ENCODE measurements at places on chromosomes 1 and 21. TPM values are rescaled to one million over a fixed set of nuclear protein-coding genes. Genes with fewer than 3 reads are reported as not detected.

SHE gene
- total RNA-seq: 27.3 TPM

- DNase-seq: no peak
Measured at GRCh38 chr1:201715801-201716741, 112.9 kb upstream of the IPO9 start.

TAS1R2 gene
- total RNA-seq: not detected

DNA sequence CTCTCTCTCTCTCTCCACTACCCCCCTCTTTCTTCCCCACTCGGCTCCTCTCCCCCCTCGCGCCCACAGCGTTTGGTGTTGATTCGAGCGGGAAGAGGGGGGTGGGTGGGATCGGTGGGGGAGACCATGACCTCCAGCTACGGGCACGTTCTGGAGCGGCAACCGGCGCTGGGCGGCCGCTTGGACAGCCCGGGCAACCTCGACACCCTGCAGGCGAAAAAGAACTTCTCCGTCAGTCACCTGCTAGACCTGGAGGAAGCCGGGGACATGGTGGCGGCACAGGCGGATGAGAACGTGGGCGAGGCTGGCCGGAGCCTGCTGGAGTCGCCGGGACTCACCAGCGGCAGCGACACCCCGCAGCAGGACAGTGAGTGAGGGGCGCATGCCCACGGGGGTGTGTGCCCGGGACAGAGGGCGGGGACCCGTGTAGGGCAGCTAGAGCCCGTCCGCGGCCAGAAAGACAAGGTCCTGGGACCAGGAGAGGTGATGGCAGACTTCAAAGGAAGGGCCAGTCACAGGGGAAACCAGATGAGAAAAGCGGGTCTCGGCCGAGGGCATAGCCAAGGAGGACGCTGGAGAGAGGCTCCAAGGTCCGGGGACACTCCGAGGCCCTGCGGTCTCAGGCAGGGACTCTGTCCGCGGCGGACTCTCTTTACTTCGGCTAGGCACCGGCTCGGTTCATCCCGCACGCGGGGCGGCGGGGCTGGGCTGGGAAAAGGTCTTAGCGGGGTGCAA is at the start of gene PRRX1:
PRRX1 (plus strand) TSS at position 39 of the 735 bp plus-strand sequence; CDS start at position 127, 88 bp downstream.
- DNase-seq: no peak

GPR3 gene
- total RNA-seq: not detected

DNA sequence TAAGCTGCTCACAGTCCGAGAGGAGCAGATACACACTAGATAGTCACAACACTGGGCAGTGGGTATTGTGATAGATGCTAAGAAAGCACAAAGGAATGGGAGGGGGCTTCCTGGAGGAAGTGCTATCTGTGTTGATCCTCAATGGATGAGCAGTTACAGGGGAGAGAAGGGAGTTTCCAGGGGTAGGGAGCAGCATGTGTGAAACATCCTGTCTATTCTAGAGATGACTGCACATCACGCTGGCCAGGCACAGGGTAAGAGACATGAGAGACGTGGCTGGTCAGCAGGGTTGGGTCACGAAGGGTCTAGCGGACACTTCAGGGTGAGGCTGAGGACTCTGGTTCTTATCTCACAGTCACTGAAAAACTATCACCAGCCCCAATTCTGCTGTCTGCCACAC is 235.2 kb downstream of the TRABD2B start:
- no peak for DNase-seq

GRCh38 chr1:150477320-150477719 is 9.9 kb upstream of the TARS2 start:
- no peak for DNase-seq

ABCG1 gene
- 9.8 TPM for total RNA-seq

GRCh38 chr1:232590744-232591082 is 39.2 kb downstream of the SIPA1L2 start:
- no peak for DNase-seq

PROX1 gene
- total RNA-seq: 3.1 TPM

ELAVL4 gene
- 0.12 TPM for total RNA-seq

GRCh38 chr1:220448217-220448616 is 79.7 kb upstream of the MARK1 start:
- no peak for DNase-seq

GATAD2B gene
- 20.7 TPM for total RNA-seq

All from omental fat pad (tissue), 4 donors.